ENCODE measurements at places on chromosomes 2 and 18.

GRCh38 chr18:39406941-39407340 is 1841.3 kb upstream of the CELF4 start:
- no peak for DNase-seq

- DNase-seq: no peak
These were observed 28.2 kb upstream of the MFF start for GRCh38 chr2:227296671-227297405.

GRCh38 chr2:168320267-168320666 is 72.9 kb upstream of the STK39 start:
- DNase-seq: peak; percentile 12

DNA sequence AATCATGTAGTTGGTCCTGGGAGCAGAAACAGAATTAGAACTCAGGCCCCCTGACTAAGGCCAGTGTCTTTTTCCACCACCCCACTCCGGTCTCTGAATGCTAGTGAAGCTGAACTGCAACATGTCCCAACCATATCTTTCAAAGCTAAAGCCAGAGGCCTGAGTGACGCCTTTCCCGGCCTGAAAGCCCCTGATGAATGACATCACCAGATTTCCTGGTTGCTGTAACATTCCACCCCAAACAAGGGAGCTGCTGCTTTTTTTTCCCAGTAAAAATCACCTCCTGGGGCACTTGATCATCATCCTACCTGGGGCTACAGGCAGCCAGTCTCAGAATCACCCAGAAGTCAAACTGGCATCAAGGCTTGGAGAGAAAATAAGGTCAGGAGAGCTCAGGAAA is 162.7 kb downstream of the ARL4C start:
- DNase-seq: no peak

DNA sequence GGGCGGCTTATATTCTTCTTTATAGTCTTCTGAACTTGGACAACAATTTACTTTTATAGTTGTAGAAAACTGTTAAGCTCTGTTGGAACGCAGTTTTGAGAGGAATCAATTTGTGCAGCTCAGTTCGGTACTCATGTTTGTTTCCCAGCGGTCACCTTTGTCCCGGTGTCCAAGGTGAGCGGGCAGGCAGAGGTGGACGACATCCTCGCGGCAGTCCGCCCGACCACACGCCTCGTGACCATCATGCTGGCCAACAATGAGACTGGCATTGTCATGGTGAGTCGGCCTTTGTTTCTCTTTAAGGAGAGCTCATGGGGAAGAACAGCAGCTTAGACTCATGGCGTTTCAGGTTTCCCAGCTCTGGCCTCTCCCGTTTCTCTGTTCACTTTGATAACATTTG is 18.6 kb upstream of the ESPNL start:
- DNase-seq: no peak

GRCh38 chr2:42106257-42106816 is 58.5 kb downstream of the PKDCC start:
- no peak for DNase-seq

DNA sequence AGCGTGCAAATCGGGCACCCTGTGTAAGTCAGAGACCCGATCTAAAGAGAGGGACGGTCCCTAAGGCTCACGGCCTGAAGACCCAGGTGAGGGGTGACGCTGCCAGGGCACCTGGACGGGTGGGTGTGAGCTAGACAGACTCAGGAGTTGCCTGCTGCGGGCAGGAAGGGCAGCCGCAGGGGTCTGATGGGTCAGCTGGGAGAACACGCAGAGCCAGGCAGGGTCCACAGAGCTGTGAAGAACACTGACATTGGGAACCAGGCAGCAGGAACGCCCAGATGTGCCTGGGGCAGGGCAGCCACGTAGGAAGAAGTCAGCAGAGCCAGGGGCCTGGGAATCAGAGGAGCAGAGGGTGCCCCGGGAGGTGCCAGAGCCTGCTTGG is 25.9 kb downstream of the HDAC4 start:
- DNase-seq: no peak

DNA sequence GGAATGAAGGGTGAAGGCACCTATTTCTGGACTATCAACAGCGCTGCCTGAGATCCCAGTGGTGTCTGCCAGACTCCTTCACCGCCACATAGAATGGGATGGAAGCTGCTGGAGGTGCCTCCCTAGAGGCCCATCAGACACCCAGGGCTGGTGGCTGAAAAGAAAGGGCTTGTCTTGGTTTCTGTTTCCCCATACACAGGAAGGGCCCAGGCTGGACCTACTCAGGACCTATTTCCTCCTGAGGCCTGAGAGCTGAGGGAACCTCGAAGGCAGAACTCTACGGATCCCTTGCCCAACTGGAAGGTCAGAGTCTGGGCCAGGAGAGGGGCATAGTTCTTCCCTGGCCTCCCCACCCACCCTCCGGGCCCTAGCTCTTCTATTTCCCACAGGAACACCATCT is 2.9 kb upstream of the CLEC4F start:
- DNase-seq: no peak

DNA sequence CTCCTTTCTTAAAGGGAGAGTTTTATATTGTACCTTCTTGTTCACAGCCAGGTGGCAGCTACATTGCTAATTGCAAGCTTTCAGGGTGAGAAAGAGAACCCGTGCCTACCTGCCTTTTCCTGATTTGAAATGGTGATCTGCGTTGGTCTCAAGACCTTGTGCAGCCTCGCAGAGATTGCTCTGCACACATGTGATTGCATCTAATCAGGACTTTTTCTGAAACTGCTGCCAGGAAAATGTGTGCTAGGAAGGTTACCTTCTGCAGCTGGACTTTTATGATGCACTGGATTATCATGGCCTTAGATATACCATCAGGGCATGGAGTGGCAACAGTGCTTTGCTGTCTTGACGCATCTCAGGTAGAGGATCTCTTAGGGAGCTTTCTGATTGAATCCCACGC is 45.1 kb downstream of the AGAP1 start:
- no peak for DNase-seq

GRCh38 chr18:27235218-27235870 is 50.2 kb upstream of the CHST9 start:
- DNase-seq: no peak

DNA sequence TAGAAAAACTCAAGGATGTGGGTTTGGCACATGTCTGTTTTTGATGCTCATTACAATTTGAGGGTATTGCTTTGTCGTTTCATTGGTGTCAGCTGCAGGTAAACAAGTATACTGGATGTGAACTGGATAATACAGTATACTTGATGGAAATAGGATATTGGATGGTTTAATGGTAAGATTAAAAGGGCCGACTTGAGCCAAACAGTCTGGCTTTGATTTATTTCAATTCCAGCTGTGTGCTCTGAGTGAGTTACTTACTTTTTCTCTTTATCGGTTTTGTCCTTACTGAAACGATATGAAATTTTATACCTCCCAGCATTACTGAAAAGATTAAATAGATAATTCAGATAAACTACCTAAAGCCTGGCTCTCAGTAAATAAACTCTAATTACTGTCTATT is 227.6 kb downstream of the ASXL3 start:
- no peak for DNase-seq

- no peak for DNase-seq
These were observed 170.6 kb upstream of the MYT1L start for GRCh38 chr2:2501454-2502200.

DNA sequence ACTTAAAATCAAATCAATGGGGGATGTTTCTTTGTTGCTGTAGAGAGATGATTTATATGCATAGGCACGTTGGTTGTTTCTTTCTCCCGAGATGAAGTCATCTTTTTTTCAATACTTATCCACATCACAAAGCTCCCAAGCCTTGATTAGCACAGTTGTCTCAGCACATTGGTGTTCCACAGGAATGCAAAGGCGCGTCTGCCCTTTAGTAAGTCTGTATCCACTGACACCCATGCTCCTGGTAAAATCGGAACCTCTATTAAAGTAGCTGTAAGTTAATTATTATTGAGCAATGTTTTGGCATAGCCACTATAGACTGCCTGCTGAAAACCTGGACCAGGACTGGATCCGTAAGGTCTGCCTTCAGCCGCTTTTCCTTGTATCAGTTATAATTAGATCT is 77.6 kb upstream of the RBM44 start:
- DNase-seq: no peak

- DNase-seq: no peak
These were observed 38.5 kb downstream of the MERTK start for GRCh38 chr2:111936881-111937280.

GRCh38 chr2:175823002-175823706 is 178.9 kb downstream of the LNPK start:
- peak; percentile 10 for DNase-seq

GRCh38 chr2:216082117-216082711 is 495 bp downstream of the TMEM169 start:
- no peak for DNase-seq

GRCh38 chr2:122905431-122905830 is 1119.7 kb upstream of the CNTNAP5 start:
- no peak for DNase-seq

DNA sequence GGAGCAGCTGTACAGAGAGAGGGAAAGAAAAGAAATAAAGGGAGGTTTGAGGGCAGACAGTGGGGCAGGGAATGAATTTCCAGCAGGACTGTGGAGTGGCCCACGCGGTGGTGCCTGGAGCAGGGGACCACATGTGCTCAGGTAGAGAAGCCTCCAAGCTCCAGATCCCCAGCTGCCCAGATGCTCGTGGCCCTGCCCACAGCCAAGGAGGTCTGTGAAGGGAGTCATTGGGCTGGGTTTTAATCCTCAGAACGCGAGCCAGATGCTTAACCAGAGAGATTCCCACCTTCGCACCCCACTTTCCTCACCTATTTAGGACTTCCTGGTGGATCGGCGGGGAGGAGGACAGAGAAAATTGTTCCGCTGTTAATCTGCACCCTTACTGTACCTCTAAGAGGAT is 369.4 kb downstream of the PARD3B start:
- no peak for DNase-seq

DNA sequence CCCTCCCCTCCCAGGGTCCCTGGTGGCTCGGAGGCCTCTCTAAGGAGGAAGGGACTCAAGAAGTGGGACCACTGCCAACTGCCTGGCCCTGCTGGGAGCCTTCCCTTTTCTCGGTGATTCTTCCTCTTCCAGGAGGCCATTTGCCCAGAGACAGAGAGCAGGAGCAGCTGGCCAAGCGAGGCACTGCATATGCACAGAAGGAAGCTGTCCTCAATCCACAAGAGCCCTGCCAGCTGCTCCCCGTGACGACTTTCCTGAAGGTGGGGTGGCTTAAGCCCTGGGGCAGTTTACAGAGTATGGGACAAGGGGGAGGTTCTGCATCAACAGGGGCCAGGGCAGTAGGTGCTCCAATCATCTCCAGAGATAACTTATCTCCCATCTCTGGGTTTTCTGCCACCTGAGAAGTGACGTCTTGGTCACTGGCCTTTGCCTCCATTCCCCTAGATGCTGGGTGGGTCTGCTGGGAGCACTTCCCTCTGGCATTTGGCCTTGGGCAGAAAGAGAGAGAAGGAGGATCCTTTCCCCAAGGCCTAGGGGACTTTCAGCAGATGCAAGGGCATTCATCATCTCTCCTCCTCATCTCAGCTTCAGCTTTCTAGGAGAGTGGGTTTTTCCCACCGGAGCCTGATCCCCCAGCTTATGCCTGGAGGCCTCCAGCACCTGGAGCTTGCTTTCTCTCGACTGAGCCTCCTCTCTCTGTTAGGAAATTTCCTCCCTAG is 28.5 kb downstream of the CIB4 start:
- no peak for DNase-seq

DNA sequence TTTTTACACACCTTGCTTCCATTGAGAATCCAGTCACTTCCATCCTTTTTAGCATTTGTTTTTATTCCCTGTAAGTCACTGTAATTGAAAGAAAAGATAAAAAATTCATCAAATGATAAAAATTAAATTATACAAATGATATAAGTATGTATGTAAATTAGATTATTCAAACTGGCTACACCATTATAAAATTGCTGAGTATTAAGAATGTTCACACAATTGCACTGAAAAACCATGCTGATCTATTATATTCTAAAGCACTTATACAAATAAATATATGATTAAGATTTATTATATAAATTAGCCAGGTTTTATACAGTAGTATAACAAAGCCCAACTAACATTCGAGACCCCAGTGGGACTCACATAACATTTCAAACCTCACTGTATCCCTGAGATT is 15.1 kb downstream of the ACADL start:
- no peak for DNase-seq

GRCh38 chr18:41226186-41226585 is 728.8 kb upstream of the PIK3C3 start:
- no peak for DNase-seq

GRCh38 chr18:22285361-22286140 is 116.2 kb downstream of the GATA6 start:
- no peak for DNase-seq

GRCh38 chr2:131588152-131588873 is 60.6 kb downstream of the CCDC74A start:
- no peak for DNase-seq
